ENCODE measurements at places on chromosomes 2 and 18. TPM values are rescaled to one million over a fixed set of nuclear protein-coding genes. Genes with fewer than 3 reads are reported as not detected.

- H3K27me3 ChIP-seq = no peaks in the 10 kb centered on the region
- no peak overlapping the region for H3K4me3 ChIP-seq
- no peak for DNase-seq
These were observed 90.6 kb downstream of the SLC4A3 start for GRCh38 chr2:219718066-219718465.

DNA sequence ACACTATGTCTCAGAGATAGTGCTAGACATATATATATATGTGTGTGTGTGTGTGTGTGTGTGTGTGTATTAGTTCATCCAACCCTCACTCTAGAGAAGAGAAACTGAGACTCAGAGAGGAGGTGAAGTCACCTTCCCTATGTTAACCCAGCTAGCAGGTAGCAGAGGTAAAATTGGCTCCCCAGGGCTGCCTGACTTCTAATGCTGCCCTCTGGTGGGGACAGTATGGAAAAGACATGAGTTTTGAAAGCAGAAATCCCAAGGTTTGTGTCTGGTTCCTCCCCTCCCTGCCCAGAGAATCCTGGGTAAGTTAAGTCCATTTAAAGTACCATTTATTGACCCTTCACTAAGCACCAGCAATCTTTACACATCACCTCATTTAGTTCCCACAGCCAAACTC is 137.7 kb downstream of the THNSL2 start:
- no peak overlapping the region for H3K4me3 ChIP-seq
- H3K27me3 ChIP-seq = no peaks in the 10 kb centered on the region
- no peak for DNase-seq
- H3K36me3 ChIP-seq = no peaks in the 10 kb centered on the region

DNA sequence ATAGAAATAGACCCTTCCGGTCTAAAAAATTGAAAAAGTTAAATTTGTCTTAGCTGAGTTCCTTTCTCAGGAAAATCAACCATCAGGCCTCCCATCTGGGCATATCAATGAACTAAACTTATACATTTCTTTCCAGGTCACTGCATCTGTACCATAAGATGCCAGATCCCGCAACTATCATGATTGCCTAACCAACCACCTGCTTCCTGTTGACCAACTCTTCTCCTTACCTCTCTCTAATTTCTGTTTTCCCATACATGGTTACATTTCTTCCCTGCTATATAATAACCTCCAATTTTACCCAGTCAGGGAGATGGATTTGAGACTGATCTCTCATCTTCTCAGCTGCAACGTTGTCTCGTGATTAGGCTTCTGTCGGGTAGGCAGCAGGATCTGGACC is 228.7 kb downstream of the FSIP2 start:
- DNase-seq = no peak
- H3K4me1 ChIP-seq = no peaks in the 10 kb centered on the region
- no peaks in the 10 kb centered on the region for H3K27me3 ChIP-seq
- H3K27ac ChIP-seq = no peak overlapping the region
- H3K4me3 ChIP-seq = no peak overlapping the region

CD207 gene
- not detected for total RNA-seq

FOXI3 gene
- not detected for total RNA-seq

SNTG2 gene
- 0.28 TPM for total RNA-seq

IGFBP5 gene
- 2,550 TPM for total RNA-seq

PRSS56 gene
- total RNA-seq = 0.06 TPM
